ENCODE measurements at places on chromosomes 4 and X.
A peak's percentile ranks its signal among the peaks of the same experiment; 100 is the strongest.

GRCh38 chr4:156764846-156765245, 206.8 kb downstream of the PDGFC start:
- no peak for DNase-seq

GRCh38 chr4:124491361-124492145, 221.0 kb downstream of the ANKRD50 start:
- no peak for DNase-seq

DNA sequence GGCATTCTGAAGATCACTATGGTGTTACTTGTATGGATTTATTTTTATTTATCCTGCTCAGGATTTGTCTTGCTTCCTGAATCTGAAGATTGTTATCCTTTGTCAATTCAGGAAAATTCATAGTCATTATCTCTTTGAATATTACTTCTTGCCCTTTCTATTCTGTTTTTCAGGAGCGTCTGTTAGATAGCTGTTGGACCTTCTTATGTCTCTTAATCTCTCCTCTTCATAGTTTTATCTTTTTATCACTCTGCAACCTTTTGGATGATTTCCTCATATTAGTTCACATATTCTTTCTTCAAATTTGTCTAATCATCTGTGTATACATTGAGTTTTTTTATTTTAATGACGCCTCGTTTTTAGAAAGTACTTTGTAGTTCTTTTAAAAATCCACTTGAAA, 19.6 kb downstream of the WDR19 start:
- no peak for DNase-seq

- DNase-seq, result no peak
Observed at GRCh38 chr4:188778905-188779304, 639.7 kb downstream of the TRIML1 start.

DNA sequence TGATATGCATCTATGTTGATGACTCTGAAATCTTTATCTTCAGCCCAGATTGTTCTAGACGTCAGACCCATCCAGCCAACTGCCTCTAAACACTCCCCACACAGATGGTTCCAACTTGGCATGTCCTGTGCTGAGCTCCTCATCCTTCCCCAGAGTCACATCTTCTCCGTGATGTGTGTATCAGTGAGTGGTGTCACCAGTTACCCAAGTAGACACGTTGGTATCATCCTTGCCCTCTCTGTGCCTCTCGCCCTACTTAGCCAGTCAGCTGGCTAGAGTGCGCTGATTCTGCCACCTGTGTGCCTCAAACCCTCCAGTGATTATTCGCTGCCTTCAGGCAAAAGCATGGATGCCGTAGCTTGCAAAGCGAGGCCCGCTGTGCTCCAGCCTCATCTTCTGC, 18.6 kb downstream of the PRIMPOL start:
- no peak for DNase-seq

GRCh38 chr4:117623326-117623725, 411.0 kb upstream of the NDST3 start:
- no peak for DNase-seq

DNA sequence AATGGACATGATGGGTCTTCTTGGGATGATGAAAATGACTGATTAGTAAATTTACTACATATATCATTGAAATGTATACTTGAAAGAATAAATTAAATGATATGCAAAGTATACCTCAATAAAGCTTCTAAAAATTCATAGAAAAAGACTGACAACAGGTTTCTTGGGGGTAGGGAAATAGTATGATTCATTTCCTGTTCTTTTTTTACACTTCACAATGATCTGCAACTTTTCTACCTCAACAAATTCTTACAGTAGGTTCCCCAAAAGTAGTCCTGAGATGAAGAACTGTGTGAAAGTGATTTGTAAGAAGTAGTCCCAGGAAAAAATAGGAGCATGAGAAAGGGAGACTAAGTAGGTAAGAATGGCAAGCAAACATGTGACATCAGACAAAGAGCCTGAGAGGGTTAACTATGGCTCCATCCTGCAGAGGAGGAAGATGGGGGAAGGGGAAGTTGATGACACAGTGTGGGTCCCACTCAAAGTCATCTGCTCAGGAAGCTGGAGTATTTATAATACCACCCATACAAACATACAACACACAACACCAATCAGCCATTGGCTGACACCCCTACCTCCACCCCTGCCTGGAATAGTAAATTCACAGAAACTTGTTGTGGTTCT, 73.9 kb downstream of the ARHGAP6 start:
- no peak for DNase-seq

DNA sequence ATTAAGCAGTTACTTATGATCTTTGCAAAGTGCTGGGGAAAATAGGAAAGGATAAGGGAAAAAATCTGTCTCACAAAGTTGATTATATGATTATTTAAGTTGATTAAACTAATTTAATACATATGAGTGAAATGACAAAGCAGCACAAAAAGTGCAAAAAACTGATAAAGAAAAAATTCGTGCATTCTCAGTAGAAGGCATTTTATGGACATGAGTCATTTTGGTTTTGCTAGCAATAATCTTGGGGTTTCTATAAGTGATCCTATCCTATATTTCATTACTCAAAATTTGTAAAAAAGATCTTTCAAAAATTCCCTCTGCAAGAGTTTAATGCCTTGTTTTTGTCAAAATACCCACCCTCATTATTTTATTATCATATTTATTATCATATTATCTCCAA, 224.2 kb upstream of the ANXA10 start:
- no peak for DNase-seq

DNA sequence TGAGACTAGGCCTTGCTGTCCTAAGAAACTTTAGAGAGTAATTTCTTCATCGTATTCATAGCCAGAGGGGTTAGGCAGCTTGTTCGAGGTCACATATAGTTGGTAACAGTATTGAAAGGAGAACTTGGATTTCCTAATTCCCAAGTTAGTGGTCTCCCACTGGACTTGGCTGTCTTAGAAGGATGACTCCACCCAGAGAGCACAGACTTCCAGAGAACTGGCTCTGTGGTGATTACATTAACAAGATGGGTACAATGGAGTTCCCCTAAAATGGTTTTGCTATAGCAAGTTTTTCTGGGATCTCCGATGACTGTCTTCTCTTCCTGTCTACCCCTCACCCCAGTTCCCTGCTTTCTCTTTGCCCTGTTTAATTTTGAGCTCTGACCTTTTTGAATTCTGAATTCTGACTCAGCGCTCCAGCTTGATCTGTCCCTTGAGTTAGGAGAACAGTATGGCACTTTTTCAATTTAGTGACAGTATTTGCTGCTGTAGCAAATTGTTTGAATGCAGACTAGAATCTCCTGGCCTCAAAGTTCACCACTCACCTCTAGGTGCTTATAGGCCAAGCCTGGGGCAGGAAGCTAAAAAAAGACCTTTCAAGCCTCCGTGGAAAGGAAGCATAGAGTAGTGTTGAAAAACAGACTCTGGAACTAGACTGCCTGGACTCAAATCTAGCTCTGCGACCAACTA, 6.9 kb downstream of the MSN start:
- no peak for DNase-seq

GRCh38 chr4:173519111-173520101, 10.6 kb downstream of the HAND2 start:
- DNase-seq, result no peak

DNA sequence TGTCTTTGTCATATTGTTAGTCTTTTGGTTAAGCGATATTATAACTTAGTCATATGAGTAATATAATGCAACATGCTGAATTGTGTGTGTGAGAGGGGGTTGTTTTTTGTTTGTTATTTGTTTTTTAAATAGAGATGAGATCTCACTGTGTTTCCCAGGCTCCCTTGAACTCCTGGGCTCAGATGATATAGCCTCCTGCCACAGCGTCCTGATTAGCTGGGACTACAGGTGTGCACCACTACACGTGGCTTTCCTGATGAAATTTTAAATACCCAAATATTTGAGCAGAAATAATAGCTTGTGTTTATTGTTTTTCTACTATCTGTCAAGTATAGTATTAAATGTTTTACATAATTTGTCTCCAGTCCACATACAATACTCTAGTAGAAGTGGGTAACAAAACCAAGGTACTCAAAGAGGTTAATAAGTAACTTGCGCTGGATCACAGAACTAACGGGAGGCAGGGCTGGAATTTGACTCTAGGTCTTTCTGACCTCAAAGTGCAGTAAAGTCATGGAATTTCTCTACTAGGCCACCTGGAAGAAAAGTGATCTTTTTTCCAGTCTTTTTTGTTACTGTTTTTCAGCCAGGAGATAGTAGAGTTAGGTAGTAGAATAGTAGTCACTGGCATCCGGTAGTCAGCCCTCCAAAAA, 47.8 kb downstream of the CLCN3 start:
- DNase-seq, result no peak

DNA sequence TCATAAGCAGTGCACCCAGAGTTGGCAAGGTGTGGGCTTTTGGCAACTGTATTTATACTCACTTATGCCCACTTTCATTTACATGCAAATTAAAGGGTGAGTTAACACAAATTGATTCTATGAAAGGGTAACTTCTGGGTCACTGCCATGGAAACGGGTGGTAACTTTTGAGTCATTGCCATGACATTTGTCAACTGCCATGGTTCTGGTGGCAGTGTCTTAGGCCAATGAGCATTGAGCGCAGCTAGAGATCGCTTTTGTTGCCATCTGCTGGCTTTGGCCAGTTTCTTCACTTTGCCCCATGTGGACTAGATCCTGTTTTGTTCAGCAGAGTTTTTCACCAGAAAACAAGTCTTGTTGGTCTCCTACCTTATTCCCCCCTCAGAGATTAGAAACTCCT, 170.8 kb upstream of the NUDT6 start:
- no peak for DNase-seq

- DNase-seq, result no peak
Observed at GRCh38 chrX:43003204-43003565, 225.2 kb upstream of the PPP1R2C start.

DNA sequence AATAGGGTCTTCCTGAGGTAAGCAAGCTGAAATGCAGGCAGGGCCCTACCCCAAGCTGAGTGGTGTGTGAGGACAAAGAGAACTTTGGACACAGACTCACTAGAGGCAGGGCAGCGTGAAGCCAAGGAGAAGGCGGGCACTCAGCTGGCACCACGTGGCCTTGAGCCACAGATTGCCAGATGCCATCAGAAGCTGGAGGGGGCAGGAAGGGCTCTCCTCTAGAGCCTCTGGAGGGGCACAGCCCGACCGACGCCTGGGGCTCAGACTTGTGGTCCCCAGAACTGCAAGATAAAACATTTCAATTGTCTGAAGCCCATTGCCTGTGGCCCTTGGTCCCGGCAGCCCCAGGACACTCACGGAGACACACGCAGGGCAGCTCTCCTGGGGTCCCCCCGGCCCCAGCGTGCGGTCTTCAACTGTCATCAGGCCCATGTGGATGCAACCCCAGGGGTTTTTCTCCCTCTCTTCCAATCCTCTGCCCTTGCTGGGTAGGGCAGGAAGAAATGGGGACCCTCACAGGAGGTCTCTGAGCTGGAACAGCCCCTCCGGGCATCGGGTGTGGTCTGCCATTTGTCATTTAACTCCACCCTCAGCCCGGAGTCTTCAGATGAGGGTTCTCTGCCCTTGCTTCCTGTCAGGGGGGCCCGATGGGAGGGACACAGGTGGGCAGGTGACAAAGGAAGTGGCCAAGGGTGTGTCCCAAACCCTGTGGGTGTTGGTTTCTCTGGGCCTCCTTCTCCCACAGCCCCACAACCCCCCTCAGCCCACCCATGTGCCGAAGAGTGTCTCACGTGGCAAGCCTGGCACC, 22.2 kb downstream of the HMX1 start:
- no peak for DNase-seq

GRCh38 chrX:56765811-56766553, 36.9 kb downstream of the NBDY start:
- no peak for DNase-seq

GRCh38 chr4:155569471-155569870, 97.2 kb upstream of the GUCY1A1 start:
- DNase-seq, result no peak

DNA sequence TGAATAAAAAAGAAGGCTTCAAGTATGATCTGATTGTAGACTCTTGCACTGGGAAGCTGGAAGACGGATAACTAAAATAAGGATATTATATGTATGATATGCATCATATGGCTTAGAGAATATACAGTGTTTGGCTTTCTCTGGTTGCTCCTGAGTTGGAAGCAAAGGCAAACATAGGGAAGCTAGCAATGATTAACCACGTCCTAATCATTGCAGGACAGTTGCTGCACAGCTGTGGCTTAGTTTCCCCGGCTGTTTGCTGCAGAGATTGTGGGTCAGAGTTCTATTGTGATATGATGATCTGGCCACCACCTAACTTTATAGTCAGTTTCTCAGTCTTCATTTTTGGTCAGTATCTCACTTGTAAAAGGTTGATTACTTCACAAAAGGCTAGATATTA, 36.3 kb upstream of the PARM1 start:
- no peak for DNase-seq

- peak; percentile 87 for DNase-seq
Observed at GRCh38 chrX:25012433-25012735, 3.4 kb downstream of the ARX start.

DNA sequence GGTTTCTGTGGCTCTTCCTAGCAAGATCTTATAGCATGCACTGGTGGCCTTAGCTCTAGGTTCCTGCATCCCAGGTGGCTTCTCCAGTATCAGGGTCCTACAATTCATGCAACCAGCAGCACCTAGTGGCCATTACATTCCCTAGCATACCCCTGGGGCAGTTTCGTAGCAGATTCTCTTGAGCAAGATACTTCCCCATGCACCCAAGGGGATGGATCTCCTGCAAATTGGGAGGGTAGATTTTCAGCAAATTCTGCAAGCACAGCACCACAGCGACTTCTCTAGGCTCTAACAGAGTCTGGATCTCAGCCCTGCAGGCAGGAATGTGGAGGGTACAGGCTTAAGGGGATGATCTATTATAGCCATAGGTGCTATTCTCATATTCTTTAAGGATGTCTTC, 13.1 kb upstream of the SLC9B1 start:
- no peak for DNase-seq

DNA sequence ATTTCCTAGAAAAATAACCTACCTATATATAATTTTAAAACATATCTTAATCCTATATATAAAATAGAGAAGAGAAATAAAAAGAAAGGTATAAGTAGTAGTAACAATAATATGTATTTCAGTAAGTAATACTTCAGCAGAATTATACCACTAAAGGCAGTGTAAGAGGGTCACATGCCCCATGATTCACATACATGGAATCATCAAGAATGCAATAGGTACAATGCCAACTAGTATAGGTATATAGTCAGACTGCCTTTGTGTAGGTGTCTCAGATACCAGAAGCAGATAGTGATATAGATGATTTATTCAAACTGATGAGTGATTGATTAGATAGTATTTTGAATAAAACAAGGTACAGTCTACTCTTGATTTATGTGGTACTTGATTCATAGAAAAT, 9.4 kb downstream of the AIMP1 start:
- DNase-seq, result no peak

Data from psoas muscle (tissue), 8 donors.